ENCODE measurements at places on chromosomes 4 and X. TPM values are rescaled to one million over a fixed set of nuclear protein-coding genes. Genes with fewer than 3 reads are reported as not detected.

DNA sequence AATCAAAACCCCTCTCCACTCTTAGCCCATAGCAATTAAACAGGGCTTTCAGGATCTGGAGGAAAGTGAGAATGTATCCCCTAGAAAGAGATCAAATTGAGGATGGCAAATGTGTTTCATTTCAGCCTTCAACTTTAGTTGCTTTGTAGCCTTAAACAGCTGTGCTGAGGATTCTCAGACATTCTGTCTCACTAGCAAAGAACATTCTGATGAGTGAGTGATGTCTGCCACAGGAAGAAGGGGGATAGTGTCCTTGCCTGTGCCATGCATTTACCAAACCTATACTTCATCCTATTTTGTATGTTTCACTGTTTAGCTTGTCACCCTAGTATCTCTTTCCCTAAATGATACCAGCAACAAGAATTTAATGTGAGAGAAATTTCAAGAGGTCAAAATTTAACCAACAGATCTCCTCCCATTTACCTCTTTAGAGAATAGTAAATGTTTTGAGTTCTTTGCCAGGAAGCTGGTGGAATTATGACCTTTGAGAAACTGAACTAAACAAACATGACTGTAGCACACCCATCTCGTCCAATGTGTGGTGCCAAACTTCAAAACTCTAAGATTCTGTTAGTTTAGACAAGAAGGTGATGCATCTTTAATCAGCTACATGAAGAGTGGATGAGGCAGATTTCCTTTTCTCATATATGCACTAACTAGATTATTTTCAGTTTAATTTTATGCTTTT lies 165.6 kb downstream of the PALLD start:
- no peak for DNase-seq

- no peak for DNase-seq
Observed at GRCh38 chr4:39042366-39042765, 10.2 kb upstream of the TMEM156 start.

- DNase-seq: no peak
Observed at GRCh38 chrX:139179592-139179991, 350.9 kb upstream of the F9 start.

DNA sequence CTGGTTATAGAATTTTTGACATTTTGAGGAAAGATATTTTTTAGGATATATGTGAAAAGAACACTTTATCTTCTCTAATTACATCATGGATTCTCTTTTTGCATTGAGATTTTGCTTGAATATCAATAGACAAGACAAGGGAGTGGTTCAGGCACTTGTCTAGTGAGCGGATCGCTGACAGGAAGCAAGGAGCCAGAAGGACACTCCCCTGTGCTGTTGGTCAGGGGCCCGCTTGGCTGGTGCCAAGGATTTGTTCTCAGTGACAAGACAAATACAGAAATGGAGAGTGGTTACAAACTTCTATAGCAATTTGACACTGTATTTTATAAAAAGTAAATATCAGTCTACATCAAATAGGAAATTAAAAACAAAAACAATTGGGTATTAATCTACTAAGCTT lies 60.0 kb downstream of the SLC9B1 start:
- no peak for DNase-seq

DNA sequence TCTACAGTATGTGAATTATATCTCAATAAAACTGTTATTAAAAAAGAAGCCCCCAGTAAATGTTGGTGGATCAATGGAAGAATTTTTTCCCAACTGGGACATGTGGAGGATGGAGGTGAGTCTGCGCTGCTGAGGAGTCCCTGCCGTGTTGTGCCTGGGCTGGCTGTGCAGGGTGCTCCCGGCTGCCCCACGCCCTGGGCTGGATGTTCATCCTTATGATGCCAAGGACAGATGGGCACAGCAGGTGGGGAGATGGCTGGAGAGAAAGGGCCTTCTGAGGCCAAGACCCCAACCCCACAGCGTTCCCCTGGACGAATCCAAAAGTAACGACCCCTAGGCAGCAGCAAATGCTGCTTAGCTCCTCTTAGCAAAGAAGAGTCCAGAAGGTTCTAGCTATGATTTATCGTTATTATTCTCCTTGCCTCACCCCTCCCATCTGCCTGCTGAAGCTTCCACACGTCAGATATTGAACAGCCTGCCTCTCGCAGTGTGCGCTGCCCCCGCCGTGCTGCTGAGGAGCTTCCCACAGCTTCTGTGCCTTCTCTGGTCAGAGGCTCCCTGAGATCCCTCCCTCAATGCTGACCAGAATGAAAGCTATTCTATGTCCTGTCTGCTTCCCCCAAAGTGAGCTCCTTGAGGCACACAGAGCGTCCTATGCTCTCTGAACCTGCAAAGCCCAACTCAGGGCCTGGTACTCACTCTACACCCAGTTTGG lies 26.5 kb downstream of the HMX1 start:
- no peak for DNase-seq

Gene UGT2B17
- polyA plus RNA-seq: not detected

Gene CTAG1B
- not detected for polyA plus RNA-seq

Gene ENOPH1
- 6.2 TPM for polyA plus RNA-seq
